ENCODE measurements at places on chromosomes 11 and 22.

- no peak for DNase-seq
These were observed 894.6 kb downstream of the METTL15 start for GRCh38 chr11:29002816-29003215.

DNA sequence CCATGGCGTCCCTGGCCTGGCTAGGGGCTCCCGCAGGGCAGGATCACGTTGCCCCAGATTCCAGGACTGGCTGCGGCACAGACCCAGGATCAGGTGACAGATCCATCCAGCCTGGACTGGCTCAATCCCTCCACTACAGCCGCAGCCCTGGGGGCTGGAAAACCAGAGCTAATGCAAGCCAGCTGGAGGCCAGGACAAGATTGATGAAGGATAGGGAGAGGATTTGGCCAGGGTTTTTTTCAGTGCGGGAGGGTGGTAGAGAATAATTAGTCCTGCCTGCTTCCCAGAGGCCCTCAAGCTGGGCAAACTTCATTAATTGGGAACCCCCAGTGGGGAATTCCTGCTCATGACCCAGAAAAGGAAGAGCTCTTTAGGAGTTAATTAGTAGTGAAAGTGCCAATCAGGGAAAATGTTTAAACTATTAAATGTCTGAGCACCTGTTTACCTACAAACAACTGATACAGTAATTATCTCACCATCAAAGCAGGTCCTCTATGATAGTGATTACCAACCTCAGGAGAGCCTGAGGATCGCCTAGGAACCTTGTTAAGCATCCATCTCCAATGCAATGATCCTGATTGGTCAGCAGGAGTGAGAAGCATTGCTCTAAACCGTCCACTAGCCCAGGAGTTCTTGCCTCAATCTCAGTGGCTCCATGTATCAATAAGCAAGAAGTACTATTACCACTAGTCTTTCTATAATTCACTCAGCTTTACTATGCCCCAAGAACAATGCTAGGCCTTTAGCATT is 33.0 kb upstream of the MYOD1 start:
- no peak for DNase-seq

GRCh38 chr11:75554258-75555022 is 7.6 kb upstream of the SERPINH1 start:
- DNase-seq, result peak; percentile 99

DNA sequence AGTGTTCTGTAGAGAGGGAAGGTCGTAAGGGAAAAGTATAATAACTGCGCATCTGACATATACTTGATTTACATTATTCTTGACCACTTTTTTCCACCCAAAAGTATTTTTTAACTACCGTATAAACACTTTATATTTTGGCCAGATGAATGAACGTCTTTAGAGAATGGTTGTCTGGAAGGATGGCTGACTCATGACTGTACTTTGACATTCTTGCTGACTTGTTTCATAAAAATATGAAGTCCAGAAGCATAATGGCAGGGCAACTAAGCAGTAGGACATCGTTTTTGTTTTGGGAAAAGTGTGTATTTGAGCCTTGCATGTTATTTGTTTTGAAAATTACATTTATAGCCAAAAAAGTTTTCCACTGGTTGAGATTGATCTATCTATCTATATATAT is 110.0 kb downstream of the OSBP2 start:
- DNase-seq, result no peak

- DNase-seq, result no peak
These were observed 57.3 kb upstream of the SLN start for GRCh38 chr11:107769189-107769588.

- DNase-seq, result no peak
These were observed 897 bp downstream of the MAP6 start for GRCh38 chr11:75667831-75668450.

GRCh38 chr11:62689421-62690183 is at the start of gene LRRN4CL:
Gene LRRN4CL (minus strand): TSS chr11:62689530. CDS start chr11:62688508, 1,022 bp downstream.
- no peak for DNase-seq

DNA sequence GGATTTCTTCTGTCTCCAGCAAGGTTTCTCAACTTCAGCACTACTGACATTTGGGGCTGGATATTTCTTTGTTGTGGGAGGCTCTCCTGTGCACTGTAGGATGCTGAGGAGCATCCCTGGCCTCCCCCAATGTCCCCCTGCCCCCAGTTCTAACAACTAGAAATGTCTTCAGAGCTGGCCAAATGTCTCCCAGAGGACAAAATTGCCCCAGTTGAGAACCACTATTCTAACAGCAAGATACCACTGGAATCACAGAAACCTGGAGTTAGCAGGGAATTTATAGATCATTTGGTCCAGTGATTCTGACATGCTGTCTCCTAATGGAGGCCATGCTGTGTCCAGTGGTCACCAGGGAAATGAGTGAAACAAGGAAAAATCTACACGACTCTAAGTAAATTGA is 32.2 kb upstream of the DMC1 start:
- DNase-seq, result no peak

DNA sequence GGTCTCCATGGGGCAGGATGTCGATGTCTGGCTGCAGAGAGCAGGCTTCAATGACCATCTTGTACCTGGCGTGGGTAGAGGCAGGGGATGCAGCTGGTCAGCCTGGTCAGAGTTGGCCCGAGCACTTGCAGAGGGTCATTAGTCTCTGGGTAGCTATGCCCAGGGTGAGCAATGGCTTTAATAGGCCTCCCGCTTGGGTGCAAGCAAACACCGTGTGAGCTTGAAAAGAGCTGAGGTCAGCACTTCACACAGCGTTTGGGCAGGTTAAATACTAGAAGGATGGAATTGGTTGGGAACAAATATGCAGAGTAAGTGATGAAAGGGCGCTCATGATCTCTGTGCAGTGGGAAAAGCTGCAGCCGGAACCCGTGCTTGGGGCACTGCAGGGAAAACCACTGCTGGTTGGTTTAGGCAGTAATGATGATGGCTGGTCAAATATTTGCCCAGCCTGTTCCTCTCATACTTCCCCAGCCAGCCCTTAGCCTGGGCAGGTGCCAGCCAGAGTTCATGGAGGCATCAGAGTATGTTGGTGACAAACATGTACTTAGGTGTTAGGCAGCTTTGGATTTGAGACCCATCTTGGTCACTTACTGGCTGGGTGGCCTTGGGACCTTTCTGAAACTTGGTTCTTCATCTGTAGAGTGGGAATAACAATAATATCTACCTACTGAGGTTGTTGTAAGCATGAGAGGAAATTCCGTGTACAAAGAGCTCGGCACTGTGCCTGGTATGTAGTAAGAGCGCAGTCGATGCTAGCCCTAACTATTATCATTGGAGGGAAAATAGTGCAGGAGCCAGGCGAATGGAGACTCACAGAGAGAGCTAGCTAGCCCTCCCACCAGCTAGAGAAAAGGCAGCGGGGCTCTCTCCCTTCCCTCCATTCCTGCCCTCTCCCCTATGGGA is 25.2 kb upstream of the KCNJ11 start:
- no peak for DNase-seq

DNA sequence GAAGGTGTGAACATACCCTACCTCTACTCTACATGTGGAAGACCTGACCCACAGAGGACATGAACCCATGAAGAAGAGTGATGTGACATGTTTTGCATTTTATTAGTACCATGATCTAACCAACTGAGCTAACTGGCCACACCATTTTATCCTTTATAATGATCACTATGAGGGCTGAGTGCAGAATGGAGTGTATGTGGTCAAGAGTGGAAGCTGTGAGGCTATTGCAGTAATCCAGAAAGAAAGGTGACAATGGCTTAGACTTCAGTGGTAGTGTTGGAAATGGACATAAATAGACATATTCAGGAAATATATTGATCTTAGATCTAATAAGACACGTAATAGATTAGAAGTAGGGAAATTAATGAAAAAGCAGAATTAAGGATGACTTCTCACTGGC is 3.8 kb downstream of the SRSF8 start:
- DNase-seq, result no peak

- no peak for DNase-seq
These were observed 32.6 kb downstream of the PRDM11 start for GRCh38 chr11:45178890-45179671.

DNA sequence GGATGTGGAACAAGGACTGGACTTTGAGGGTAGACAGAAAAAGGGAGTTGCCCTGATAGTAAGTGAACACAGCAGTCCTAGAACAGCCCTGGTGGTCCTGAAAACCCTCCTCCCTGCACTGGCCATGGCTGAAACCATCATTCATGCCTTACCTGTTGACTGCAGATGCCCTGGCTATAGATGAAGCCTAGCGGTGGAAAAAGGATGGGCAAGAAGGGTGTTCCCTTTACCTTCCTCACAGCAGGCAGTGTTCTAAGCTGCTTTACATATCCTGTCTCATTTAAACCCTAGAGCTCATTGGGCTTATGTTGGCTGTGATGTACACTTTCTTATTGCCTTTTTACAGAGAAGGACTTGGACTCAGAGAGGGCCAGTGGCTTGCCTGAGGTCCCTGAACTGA is 133.6 kb downstream of the C11orf91 start:
- no peak for DNase-seq

DNA sequence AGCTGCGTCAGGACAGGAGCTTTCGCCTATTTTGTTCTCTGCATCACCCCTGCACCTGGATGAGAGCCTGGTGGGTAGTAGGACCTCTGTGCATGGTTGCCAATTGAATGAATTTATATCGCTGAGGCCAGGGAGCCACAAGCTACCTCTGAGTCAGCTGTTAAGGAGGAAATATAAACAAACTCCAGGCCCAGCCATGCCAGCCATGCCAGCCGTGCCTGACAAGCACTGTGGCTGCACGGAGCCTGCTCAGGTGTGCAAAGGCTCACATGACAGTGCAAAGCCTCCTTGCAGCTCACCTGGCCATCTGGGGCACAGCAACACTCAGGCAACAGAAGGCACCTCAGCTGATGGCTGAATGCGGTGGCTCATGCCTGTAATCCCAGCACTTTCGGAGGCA is 33.7 kb upstream of the LINC01488 start:
- DNase-seq, result no peak

- DNase-seq, result no peak
These were observed 33.2 kb upstream of the CECR2 start for GRCh38 chr22:17336061-17336460.

DNA sequence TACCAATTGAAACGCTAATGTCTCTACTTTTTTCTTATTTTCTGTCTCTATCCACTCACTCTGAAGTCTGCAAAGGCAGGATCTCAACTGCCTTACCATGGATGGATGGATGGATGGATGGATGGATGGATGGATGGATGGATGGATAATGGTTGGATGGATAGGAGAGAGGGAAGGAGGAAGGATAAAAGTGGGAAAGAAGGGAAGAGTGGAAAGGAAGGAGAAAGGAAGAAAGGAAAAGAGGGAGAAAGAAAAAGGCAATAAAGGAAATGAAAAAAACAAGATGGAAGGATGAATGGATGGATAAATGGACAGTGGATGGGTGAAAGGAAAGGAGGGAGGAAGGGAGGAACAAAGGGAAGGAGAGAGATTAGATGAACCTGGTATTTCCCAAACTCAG is 506.0 kb downstream of the MN1 start:
- no peak for DNase-seq

GRCh38 chr11:44400431-44400830 is 90.5 kb upstream of the ALX4 start:
- no peak for DNase-seq

- no peak for DNase-seq
These were observed 85.7 kb downstream of the NECTIN1 start for GRCh38 chr11:119643212-119643875.

DNA sequence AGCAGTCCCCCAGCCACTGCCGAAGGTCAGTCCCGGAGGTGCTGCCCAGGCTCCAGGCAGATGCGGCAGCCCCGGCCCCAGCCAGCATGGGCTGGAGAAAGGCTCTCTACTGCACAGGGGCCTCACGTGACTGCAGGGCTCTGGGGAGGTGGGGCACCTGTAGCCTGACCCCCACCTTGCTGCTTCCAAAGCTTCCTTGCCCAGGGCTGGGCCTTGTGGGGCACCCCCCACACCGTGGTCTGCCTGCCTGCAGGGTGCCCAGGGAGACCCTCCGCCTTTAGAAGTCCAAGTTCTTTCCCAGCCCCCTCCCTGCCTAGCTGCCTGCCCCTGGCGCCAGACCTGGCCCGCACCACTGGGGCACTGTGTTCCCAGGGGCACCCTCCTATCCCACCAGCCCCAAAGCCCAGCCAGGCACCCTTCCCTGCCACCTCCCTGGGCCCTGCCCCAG is 28.4 kb upstream of the TXNRD2 start:
- DNase-seq, result no peak

DNA sequence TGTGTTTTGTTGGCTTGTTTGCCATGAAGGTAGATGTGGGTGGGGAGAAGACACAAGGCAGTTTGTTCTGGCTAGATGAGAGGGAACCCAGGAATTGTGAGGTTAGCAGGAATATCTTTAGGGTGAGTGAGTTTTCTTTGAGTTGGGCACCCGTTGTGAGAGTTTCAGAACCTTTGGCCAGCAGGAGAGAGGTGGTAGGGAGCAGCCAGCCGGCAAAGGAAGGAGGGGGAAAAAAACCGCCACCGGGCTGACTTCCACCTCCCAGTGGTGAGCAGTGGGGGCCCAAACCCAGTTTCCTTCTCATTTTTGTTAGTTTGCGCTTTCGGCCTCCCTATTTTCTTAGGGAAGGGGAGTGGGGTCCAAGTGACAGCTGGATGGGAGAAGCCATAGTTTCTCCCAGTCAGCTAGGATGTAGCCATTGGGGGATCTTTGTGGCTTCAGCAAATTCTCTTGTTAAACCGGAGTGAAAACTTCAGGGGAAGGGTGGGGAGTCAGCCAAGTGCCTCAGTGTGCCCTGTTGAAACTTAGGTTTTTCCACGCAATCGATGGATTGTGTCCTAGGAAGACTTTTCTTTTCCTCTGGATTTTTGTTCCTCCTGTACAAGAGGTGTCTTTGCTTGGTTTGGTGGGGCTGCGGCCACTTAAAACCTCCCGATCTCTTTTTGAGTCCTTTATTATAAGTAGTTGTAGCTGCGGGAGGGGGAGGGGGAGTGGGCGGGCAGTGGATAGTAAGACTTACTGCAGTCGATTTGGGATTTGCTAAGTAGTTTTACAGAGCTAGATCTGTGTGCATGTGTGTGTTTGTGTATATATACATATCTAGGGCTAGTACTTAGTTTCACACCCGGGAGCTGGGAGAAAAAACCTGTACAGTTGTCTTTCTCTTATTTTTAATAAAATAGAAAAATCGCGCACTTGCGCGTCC is 1.1 kb upstream of the GCAT start:
- no peak for DNase-seq

DNA sequence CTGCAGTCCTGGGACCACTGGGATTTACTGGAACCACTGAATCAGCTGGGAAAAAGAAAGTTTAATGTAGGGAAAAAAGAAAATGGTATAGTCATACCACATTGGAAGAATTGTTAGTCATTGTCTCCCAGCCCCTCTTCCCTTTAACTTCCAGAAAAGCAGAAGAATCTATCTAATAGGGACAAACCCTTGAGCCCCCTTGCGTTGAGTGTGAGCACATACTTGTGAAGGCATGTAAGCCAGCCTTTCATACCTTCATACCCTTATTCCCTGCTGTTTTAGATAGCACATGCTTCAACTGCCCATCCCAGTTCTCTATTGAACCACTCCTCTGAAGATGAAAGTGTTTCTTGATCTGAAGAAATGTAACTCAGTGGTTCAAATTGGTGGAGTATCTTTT is 6.6 kb downstream of the TREH start:
- no peak for DNase-seq

- DNase-seq, result no peak
These were observed 452.4 kb upstream of the B3GAT1 start for GRCh38 chr11:134864233-134864967.
